ENCODE measurements at places on chromosomes 6 and 20.

DNA sequence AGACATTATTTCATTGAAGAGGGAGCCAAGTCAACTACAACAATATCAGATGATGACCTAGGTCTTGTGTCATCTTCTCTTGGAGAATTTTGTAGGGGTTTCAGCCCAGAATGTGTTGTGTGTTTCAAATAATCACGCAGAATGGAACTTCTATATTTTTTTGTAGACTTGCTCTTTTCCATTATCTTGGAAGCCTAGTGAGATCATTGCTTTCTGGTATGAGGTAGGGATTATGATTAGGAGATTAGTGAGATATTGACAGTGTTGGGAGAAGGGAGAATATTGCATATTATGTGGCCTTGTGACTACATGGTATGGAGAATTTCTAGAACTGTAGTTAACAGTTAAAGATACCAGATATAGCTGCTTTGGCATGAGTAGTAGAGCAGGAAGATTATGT, 423.6 kb upstream of the PLCB4 start:
- no peak for DNase-seq

DNA sequence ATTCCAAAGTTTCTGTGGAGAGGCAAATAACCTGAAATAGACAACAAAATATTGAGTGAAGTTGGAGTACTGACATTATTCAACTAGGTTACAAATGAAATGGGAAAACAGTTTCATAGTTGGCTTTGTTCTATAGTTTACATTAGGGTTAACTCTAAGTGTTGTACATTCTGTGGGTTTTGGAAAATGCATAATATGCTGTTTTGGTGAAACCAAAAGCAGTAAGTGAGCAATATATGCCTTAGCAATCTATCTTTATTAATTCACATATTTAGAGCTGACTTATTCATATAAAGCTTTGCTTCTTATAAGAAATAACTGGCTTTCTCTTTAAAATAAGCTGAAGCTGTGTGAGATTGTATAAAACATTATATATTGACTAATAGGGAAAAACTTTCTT, 157.5 kb upstream of the AHI1 start:
- DNase-seq: no peak

DNA sequence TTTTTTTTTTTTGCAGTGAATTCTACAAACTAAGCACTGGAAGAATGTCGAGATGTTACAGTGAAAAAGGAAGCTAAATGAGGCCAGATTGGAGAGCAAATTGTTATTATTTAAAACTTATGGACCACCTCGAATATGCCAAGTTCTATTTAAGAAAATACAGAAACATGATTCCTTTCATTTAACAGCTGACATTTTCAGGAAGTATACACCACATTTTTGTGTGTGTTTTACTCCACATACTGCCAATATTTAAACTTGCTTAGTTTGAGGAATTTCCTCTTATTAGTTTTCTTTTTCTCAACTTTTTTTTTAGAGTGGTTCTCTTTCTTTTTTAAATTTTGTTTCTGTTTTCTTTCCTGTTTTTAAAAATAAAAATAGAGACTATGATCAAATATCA, 37.0 kb upstream of the GCLC start:
- DNase-seq: no peak

DNA sequence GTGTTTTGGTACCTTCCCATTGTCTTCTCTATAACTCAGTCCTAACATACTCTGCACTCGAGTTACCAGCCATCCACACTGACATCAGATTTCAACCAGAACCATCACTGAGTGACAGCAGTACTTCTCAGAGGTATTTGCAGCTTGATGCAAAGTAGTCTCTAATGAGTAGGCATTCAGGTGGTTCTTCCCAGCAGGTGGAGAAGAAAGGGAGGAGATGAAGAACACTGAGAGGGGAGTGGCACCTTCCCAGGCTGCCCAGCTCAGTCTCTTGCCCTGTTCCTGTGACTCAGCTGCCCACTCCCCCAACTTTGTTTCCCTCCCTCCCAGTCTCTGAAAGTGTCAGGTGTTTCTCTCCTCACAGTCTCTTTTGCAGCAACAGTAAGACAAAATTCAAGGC, 38.7 kb upstream of the SMIM28 start:
- no peak for DNase-seq

DNA sequence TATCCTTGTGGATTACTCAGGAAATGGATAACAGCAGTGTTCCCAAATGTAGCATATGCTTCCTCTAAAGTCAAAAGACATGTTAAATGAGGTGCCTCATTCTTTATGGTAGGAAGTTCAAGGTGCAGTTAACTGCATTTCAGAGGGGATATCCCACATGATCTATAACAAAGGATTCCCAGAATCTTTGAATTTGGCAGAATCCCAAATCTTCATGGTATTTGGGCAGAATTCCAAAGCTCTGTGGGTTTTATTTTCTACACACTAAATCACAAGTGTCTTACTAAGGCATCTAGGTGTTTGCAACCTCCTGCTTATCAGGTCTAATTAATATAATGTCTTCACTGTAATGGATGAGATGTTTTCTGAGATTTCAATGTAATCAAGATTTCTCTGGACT, 364.3 kb upstream of the MAN1A1 start:
- DNase-seq: no peak

DNA sequence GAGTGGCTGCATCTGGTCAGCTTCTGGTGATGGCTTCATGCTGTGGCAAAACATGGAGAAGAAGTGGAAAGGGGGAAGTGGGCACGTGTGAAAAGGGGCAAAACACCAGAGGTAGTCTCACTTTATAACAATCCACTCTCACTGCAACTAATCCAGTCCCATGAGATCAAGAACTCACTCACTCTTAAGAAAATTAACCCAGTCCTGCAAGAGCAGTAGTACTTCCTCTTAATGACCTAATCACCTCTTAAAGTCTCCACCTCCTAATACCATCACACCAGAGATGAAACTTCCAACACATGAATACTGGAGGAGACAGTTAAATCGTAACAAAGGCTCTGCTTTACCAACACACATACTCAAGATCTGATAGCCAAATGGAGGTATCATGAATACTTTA, 152.6 kb downstream of the THEMIS start:
- DNase-seq: no peak

DNA sequence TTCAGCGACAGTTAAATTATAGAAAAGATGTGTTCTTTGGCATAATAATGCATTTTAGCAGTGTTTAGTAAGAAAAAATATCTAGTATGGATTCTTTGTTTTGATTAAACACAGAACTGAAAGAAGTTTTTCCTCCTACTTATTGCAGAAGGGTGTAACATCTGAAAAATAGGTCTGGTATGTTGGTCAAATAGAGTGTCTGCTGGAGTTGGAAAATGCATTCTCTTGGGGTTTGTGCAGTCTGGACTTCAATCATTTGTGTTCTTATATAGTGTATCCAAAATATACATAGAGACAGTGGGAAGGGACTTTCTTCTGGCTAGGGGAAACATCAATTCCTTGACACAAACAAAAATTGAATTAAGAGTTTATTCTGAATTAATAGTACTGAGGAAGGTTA, 132.4 kb upstream of the MAN1A1 start:
- no peak for DNase-seq

- peak; percentile 22 for DNase-seq
Observed at GRCh38 chr20:3751675-3752385, 15.7 kb downstream of the ADISSP start.

- no peak for DNase-seq
Observed at GRCh38 chr6:70130865-70131264, 172.0 kb downstream of the COL9A1 start.

DNA sequence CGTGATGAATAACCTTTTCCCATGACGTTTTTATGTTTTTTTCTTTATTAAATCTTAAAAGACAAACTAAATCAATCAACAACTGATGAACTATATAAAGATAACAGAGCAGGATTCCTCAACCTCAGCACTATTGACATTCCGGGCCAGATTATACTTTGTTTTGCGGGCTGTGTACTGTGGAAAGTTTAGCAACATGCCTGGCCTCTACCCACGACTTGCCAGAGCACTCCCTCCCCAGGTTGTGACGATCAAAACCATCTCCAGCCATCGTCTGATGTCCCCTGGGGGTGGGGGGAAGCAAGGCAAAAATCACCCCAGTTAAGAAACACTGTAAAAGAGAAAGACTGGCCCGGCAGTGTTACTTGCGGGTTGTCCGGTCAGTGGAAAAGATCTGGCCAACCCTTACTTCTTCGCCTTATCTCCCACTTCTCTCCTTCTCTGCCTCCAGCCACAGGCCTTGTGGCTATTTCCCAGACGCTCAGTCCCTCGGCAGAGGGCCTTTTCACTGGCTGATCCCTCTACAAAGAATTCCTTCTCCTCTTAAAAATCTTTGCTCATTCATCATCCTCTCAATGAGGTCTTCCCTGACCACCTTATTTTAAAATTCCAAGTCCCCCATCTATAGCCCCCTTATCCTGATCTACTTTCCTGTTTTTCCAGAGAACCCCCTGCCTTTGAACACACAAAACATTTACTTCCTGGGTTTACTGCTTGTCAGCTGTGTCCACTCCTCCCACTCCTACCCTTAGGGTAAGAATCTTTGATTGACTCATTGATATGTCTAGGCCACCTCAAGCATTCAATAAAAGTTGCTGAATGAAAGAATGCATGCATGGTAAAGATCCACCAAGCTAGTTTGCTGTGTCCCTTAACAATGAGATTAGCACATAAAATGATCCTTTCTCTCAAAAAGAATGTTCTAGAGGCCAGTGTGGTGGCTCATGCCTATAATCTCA, 14.7 kb upstream of the RAB22A start:
- no peak for DNase-seq

DNA sequence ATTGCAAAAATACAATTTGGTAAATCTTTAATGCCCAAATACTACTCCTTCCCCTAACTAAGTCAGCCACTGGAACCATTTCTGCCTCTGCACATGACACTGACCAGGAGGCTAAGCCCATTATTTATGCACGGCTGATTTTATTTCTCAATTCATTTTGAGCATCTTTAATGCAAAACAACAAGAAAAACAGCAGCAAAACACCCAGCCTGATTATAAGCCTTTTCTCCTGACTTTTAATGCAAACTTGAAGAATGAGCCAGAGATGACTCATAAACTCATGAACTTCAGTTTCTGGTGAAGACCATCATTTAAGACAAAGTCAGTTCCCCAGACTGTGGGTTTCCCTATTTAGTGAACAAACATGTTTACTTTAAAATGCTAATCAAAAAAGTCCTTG, 51.6 kb downstream of the CYP24A1 start:
- DNase-seq: no peak

DNA sequence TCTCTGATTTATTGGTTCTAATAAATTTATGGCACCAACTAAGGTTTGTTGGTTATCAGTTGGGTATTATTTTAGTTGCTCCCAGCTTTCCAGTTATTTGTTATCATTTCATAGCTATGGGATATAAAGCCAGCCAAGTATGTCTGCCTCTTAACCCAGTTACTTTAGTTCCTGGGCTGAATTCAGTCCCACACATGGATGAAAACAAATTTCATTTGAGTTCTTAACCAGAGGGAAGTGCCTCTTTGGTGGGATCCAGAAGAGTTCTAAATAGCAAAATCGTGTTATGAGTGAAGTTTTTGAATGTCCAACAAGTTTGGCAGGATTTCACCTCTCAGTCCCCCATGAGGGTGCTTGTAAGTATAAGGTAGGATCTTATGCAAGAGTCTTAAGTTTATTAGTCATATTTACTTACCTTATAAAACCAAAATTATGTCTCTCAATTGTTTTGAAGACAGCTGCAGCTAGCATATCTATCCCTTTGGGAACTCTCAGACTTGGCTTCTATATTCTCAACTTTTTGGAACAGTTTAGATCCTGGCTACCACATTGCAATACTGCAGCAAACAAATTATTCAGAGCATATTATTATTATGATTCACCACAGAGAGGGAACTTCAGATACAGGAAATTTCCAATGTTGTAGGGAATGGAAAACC, 683.6 kb downstream of the BCKDHB start:
- no peak for DNase-seq

DNA sequence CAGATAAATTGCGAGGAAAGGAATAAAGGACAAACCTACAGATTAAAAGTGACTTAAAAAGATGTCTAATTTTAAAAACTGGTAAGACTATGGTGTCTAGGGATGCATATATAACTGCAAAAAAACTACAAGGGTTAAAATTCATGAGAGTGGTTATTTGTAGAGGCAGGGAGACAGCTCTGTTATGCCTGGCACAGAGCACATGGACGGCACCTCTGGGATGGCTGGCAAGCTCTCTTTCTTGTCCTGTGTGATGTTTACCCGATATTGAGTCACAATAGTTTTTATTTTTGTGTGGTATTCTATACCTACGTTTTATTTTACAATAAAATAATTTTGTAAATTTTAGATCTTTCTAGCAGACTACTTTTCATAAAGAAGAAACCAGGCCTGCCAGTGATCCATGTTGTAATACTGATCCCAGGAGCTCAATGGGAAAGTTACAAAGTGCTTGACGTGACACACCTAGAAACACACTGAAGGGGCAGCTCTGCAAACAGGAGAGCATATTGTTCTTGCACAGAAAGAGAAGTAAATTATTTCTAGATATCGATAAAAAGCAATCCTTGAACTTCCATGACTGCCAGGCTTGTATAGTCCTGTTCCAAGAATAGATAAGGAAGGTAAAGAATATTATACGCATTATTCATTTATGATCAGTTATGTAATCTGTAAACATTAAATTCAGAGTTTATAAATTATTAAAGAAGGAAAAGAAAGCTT, 290.0 kb downstream of the PTPRK start:
- no peak for DNase-seq

DNA sequence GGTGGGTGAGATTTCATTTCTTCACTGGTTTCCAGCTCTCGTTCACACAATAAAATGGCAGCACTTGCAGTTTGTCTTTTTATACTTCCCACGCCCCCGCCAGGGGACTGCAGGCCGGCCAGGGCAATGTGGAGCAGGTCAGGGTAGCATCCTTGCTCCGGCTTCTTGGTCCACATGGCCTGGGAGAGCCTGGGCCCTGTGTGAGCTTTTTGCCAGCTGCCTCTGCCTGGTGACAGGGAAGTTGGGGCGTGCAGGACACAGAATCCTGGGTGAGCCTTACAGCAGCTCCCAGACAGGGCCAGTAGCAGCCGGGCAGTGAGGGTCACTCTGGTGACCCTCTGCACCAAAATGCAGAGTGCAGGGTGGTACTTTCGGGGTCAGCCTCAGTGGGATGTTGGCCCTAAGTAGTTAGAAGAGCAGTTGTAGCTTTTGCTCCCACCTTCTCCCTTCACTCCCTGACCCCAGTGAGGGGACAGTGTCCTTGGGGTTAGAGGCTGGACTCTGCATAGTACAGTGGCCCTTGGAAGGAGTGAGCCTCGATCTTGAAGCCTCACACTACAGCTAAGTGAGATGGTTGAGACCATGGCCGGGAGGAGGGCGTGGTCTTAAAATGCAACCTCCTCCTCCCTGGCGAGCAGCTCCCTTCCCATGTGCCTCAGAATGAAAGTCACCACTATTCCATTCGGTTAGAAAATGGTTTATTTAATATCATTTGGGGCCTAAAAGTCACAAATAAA, 23.8 kb downstream of the PYGB start:
- no peak for DNase-seq

DNA sequence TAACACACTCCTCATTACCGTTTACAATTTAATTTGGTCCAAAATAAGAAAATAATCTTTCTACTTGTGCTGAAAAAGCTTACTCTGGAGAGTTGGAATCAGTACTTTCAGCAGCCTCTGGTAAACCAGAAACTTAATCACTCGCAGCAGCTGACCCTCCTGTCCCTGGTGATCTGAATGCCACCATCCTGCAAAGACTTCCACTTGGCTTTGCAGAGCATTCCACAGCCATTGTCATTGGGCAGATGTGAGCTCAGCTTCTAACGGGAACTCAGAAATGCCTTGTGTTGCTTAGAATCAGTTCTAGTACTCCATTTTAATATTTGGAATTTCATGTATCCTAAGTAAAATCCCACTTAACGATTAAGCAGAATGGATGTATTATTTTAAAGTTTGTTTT, 59.7 kb downstream of the PHACTR1 start:
- DNase-seq: no peak

- DNase-seq: no peak
Observed at GRCh38 chr6:6873778-6874177, 234.0 kb upstream of the RREB1 start.

Measured in T-helper 1 cell (primary cell).